ENCODE measurements at places on chromosomes 7 and 10.
A peak's percentile ranks its signal among the peaks of the same experiment; 100 is the strongest.

GRCh38 chr10:78443900-78444571, 410.4 kb downstream of the RPS24 start:
- DNase-seq = no peak

DNA sequence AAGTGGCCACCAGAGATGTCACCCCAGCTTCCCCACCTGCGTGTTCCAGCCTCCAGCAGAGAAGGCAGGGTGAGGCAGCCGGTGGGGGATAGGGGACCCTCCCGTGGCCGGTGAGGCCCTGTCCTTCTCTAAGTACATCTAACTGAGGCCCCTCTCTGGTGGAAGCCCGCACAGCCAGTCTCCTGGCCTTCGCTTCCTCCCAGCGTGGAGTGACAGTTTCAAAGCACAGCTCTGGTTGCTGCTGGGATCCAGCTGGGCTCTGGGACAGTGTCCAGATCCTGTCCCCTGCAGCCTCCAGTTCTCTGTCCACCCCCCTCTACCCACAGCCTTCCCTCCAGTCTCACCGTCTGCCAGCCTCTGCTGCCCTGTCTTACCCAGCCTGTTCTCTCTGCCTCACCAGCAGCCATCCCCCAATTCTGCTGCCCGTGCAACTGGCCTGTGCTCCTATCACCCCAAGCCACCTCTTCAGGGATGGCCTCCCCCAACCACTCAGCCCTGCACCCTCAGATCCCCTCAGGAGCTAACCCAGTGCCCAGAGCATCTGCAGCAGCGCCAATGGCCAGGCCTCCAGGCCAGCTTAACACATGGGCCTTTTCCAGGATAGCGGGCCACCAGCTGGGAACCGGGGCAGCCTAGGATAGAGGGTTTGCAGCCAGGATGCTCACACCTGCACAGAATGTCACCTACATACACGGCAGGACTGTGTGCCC, 16.3 kb upstream of the SH2B2 start:
- DNase-seq = no peak

- DNase-seq = no peak
These were observed 47.0 kb downstream of the CREB5 start for GRCh38 chr7:28459306-28459705.

- DNase-seq = no peak
These were observed 175.2 kb upstream of the GRB10 start for GRCh38 chr7:50957855-50958254.

- no peak for DNase-seq
These were observed 239.2 kb upstream of the GLI3 start for GRCh38 chr7:42476255-42476654.

GRCh38 chr7:158705234-158705850, 738 bp upstream of the NCAPG2 start:
- DNase-seq = no peak

DNA sequence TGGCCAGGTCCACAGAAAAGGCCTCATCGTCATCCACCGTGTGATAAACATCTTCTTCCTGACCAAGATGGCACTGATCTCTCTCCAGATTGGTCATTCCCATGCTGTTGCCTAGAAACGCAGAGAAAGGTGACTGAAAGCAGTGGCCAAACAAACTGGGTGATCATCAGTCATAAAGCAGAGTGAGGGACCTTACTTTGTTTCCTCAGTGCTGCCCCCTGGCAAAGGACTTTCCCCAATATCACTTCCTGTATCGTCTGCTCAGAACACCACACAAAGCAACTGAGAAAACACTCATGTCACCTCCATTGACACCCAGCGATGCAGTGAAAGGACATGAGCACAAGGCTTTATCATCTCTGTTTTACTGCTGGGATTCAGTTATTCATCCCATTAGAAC, 40.0 kb upstream of the TM9SF3 start:
- no peak for DNase-seq

- DNase-seq = no peak
These were observed 95.6 kb downstream of the CPXM2 start for GRCh38 chr10:123795846-123796590.

GRCh38 chr10:31133792-31134310, 102.2 kb upstream of the ZNF438 start:
- peak; percentile 67 for DNase-seq

DNA sequence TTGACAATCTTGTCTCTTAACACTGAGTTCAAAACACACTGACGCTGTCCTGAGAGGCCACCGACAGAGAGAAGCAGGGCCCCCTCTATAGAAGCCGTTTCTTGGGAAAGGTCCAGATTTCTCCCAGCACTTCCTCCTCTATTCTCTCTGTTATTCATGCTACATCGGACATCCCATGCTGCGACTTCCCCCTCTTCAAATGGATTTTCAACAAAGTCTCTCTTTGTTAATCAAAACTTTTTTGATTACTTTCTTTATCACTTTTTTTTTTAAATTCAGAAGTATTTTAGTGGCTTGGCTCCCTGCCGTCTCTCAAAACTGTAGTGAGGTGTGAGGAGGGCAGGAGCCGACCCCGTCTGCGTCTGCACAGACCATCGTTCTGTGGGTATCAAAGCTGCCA, 298.9 kb upstream of the PITRM1 start:
- no peak for DNase-seq

- DNase-seq = no peak
These were observed 6.4 kb upstream of the GPR22 start for GRCh38 chr7:107463139-107464078.

- DNase-seq = no peak
These were observed 102.8 kb downstream of the COL13A1 start for GRCh38 chr10:69904533-69904932.

DNA sequence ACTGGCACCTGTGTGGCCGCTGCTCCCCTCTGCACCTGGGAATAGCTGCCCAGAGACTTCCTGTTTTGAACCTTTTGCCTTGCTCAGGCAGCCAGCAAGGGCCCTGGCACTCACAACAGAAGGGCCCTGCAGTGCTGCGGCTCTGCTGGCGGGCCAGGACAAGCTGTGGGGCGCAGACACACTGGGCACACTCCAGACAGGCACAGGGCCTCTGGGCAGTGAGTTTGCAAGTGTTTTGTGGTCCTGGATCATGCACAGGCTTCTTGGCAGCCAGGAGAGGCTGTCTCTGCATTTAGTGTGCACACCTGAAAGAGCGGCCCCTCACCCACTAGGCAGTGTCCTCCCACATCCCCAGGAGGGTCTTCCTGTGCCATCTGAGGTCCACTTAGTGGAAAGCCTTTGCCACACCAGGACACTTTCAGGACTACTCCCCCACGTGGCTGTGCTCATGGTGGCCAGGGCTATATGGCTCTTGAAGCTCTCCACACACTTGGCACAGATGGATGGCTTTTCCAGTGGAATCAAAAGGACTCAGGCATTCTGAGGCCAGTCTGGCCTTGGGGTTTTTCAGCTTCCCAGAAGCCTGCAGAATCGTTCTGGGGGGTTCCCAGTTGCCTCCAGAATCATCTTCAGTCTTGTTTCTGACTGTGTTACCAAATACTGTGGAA, 5.0 kb upstream of the ATP6V0E2 start:
- no peak for DNase-seq

GRCh38 chr7:115327326-115327725, 405.4 kb downstream of the MDFIC start:
- DNase-seq = no peak

DNA sequence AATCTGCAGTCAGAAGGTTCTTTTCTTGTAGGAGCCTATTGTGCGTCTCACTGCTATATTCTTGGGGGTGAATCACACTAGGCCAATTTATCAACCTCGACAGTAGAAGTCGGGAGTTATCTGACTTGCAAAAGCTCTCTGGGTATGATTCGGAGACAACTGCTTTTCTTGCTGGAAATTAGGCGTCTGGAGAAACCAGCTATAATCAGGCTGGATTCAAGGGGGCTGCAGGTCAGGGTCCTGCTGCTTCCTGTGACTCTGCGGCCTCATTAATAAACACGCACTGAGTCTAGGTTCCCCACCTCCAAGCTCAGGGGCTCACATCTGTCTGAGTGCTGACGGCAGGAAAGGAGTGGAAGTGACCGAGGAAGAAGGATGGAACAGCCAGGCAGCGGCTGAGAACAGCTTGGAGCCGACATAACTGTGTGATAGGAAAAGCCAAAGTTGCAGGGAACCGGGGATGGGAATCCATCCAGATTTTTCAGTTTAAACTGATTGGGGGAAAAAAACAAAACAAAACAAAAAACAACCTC, 184.6 kb downstream of the FANK1 start:
- DNase-seq = no peak

GRCh38 chr10:104707602-104708459, 66.7 kb downstream of the SORCS3 start:
- DNase-seq = no peak

- no peak for DNase-seq
These were observed 37.4 kb downstream of the GRID1 start for GRCh38 chr10:86329093-86329710.

DNA sequence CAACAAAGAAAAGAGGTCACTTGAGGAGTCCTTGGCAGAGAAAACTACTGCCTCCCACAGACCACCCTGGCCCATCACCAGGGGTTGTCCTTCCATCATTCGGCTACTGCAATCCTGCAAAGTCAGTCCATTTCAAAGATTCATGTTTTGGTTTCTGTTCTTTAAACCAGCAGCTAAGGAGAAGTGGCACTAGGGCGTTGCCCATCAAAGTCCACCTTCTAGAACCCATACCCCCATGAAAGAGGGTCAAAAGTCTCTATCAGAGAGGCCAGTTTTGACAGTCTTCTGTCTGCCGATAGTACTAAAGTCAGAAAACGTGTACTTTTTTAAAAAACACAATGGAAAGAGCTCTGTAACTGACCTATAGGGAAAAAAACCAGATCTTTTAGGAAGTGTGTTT, 14.4 kb downstream of the CCDC6 start:
- DNase-seq = no peak
